AG08395 (cell line): ENCODE measurements at places on chromosomes 16 and 17.

- DNase-seq = no peak
These were observed 37.7 kb upstream of the TOX3 start for GRCh38 chr16:52584354-52585320.

DNA sequence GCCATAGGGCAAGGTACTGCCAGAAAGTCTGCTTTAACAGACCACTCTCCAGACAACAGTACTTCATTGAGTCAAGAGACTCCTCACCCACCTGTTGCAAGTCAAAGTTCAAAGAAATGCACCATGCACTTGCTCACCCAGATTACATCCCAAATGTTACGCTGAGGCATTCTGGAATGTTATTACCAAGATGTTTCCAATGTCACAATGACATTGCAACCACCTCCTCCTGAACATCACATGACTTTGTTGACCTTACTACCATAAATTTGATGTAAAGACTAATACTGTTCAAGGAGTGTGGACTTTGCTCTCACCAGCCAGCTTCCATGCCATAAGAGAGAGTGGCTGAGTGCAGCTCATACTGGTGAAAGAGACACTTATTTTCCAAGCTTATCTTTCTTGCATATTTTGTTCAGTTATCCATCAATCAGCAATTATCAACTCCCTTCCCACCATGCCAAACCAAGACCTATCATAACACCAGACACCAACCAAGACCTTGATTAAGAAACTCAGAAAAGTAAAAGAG is 58.5 kb upstream of the BCAR1 start:
- DNase-seq = no peak

- DNase-seq = no peak
These were observed 12.0 kb downstream of the MYL4 start for GRCh38 chr17:47221154-47221553.

GRCh38 chr16:87438611-87438985 is 46.5 kb downstream of the MAP1LC3B start:
- DNase-seq = no peak

- no peak for DNase-seq
These were observed 12.3 kb downstream of the FCSK start for GRCh38 chr16:70466805-70467076.

DNA sequence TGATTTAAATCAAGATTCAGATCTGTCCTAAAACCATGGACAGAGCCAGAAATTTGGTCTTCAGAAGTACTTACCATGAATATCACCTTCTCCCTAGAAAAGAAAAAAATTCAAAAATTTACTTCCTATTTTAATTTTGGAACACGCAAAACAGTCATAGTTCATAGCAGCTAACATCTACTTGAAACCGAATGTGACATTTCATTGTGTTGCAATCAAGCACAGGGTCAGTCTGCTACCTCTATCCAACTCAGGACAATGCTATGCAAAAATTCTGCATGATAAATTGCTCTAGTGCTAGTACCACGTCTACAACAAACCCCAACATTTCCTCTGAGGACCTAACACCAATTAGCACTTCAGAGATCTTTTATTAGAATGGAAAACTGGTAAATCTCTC is 7.7 kb downstream of the JPT1 start:
- no peak for DNase-seq
